GM13977 (cell line): ENCODE measurements at places on chromosomes 7 and 10.

DNA sequence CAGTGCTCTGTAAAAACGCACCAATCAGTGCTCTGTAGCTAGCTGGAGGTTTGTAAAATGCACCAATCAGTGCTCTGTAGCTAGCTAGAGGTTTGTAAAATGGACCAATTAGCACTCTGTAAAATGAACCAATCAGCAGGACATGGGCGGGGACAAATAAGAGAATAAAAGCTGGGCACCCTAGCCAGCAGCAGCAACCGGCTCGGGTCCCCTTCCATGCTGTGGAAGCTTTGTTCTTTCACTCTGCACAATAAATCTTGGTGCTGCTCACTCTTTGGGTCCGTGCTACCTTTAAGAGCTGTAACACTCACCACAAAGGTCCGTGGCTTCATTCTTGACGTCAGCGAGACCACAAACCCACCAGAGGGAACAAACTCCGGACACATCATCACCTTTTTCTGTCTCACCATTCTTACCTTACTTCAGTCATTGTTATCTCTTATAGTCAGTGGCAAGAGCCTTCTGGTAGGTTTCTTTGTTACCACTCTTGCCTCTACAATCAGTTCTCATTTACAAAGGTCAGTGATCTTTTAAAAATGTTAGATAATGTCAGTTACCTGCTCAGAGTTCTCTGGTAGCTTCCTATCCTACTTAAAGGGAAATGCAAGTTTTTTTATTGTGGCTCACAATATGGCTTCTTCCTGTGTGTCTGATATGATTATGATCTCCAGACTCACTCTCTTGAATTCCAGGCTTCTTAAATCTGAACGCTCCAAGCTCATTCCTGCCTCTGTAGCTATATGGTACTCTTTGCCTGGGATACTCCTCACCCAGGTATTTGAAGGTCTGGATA is 4.5 kb downstream of the STAM start:
- DNase-seq, result no peak

- peak; percentile 87 for DNase-seq
Measured at GRCh38 chr7:108455998-108456677, at the start of gene NRCAM. NRCAM (minus strand) TSS chr7:108456436; CDS start chr7:108240064, 216,372 bp downstream.

DNA sequence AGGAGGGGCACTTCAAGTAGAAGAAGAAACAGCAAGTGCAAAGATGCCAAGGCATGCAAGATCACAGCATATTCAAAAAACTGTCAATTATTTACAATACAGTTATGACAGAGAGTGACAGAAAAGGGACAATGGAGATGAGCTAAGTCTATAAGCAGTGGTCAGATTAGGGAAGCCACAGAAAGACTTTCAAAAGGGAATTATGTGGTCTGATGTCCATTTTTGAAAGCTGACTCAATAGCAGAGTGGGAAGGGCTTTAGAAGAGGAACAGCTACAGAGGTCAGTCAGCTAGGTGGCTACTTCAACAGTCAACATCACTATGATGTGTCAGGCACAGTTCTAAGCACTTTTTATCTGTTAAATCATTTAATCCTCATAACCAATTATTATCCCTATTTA is 45.2 kb upstream of the SPOCK2 start:
- peak; percentile 53 for DNase-seq

GRCh38 chr10:110279407-110279986 is 25.2 kb downstream of the SMNDC1 start:
- peak; percentile 37 for DNase-seq

GRCh38 chr7:95906851-95907250 is 134.5 kb downstream of the DYNC1I1 start:
- no peak for DNase-seq

DNA sequence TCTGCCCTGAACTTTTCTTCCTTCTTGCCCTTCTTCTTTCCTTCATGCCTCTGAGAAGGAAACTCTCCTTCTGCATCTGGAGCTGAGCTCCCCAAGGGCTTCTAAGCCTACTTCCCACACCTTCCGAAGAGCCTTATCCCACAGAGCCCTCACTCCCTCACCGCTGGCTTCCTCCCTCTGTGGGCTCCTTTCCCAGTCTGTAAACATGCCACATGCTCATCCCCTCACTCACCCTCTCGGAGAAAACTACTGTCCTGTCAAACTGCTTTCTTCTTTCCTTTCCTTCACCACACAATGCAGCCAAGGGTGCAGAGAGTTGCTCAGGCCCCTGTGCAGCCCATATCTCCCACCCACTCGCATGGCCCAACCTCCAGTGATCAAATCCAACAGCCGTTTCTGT is 18.1 kb downstream of the ANKRD16 start:
- DNase-seq, result no peak

- no peak for DNase-seq
Measured at GRCh38 chr7:17406738-17407137, 108.3 kb downstream of the AHR start.

DNA sequence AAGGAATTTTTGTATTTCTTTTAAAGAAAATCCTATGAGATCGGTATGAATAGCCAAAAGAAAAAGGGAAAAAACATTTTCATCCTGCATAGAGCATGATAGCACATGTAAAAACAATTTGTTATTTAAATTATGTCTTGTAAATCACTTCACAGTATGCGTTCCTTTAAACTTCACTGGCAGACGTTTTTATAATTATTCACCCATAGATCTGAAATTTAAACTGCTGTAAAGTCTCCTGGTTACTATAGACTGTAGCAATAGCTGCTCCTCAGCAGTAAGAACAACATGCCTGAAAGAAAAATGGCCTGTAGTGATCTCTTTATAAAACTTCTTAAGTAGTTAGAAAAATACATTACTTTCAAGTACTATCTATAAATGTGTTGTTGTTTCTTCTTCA is 26.5 kb downstream of the CAPZA2 start:
- no peak for DNase-seq

DNA sequence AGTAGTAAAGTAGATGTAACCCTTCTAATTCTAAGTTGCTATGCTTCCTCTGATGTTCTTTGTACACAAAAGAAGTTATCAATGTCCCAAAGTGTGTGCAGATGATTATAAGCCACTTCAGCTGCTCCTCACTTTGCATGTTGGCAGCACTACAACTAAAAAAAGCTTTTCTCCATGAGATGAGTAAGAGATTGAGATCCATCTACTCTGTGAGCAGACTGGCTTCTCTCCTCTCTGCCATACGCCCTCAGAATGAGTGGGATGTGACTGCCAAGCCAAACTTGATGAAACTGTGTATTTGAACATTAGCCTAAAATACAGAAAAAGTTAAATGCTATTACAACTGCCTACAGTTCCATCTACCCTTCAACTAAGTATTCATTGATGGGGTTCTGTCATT is 102.9 kb upstream of the ETV1 start:
- no peak for DNase-seq

DNA sequence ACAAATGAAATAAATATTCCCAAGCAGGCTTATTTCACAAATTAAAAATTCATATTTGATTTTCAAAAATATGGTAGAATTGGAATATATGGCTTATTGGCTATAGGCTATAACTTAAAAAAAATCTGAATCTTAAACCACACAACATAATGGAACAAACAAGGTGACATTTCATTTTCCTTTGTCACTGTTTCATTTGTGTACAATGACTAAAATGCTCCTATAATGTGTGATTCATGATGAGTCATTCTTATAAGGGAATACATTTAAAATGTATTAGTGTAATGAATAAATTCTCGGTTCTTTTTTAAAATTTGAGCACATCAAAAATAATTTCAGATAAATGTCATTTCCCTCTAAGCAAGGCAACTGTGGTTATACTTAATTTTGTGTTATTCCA is 148.0 kb upstream of the ANK3 start:
- no peak for DNase-seq

DNA sequence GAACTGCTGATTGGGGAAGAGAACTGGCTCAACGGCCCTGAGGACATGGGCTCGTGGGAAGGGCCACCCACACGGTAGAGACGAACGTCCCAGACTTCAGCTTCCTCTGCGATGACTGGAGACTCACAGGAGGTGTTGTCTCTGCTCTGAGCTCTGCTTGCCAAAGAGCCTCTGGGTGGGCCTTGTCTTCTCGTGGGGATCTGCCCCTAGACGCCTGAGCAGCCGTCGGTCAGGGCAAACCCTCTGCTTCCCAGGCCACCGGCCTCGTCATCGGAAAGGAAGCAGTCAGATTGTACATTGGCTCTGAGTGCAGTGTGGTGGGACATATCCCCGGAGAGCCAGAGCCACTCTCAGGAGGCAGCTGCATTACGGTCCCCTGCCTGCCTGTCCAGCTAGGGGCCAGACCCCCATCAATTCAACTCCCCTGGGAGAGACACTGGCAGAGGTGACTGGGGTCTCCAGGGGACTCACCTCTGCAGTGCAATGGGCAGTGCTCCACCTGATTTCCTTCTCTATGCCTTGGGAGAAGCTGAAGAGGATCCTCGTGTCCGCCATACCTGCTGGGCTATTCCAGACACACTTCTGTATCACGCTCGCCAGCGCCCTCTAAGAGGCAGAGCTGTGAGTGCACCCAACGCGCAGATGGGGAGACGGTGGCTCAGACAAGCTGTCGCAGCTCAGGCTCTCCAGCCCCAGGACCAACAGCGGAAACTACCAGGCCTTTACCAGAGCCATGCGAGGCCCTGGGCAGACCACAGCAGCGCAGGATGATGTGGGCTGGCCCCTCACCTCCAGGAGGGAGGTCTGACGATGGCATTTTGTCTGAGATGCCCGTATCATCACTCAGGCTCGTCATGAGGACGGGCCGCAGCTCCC is 227.4 kb downstream of the TCERG1L start:
- DNase-seq, result no peak

DNA sequence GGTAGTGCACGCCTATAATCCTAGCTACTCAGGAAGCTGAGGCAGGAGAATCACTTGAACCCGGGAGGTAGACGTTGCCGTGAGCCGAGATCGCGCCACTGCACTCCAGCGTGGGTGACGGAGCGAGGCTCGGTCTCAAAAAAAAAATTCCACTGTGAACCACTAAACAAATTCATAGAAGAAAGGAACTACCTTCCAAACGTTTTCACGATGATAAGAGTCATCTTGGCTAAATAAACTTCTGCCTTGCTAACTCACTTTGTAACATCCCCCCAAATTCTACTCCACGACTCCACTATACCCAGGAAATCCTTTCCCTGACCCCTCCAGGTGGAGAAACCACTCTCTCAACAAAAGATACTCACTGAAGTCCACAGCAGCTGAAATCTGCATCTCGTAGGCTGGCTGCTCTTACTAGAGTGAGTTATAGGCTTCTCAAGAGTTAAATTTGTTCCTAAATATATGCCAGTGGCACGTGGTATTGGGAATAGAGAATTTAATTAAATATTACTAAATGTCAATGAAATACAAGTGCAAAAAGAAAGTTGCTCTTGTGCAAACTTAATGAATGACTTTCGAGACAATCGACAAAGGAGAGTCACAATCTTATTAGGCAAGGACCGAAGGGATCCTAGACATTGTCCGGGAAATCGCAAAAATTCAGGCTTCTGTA is 1.6 kb upstream of the GTF2I start:
- no peak for DNase-seq

DNA sequence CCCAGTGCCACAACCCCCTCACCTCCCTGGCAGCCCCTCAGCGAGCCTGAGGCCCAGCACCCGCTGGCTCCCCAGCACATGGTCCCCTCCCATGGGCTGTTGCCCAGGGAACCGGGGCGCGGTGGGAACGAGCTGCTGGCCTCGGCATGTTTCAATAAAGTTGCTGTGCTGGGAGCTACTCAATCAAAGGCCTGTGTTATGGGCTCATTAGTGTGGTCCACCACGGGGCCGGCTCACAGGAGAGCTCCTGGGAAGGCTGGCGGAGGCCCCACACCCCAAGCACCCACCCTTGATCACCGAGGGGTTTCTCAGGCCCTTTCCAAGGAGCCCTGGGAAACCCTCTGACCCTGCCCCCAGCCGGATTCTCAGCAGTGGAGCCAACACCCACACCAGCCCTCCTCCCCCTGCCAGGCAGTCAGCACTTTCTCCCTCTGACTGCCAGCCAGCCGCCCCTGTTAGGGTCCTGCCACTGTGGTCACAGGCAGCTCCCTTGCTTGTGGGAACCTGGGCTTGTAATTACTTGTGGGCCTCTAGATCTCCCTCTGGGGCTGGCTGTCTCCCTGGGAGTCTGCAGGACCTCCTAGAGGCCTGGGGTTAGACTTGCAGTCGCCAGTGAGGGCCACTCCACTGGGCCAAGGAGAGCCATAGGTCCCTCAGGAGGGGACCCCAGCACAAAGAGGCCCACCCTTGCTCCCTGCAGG is 24.8 kb upstream of the TRIM8 start:
- no peak for DNase-seq

- no peak for DNase-seq
Measured at GRCh38 chr10:48885376-48885775, 54.3 kb downstream of the LRRC18 start.

GRCh38 chr10:68109331-68109730 is at the start of gene MYPN:
MYPN (plus strand) TSS chr10:68109488; CDS start chr10:68121439, 11,951 bp downstream.
- no peak for DNase-seq

DNA sequence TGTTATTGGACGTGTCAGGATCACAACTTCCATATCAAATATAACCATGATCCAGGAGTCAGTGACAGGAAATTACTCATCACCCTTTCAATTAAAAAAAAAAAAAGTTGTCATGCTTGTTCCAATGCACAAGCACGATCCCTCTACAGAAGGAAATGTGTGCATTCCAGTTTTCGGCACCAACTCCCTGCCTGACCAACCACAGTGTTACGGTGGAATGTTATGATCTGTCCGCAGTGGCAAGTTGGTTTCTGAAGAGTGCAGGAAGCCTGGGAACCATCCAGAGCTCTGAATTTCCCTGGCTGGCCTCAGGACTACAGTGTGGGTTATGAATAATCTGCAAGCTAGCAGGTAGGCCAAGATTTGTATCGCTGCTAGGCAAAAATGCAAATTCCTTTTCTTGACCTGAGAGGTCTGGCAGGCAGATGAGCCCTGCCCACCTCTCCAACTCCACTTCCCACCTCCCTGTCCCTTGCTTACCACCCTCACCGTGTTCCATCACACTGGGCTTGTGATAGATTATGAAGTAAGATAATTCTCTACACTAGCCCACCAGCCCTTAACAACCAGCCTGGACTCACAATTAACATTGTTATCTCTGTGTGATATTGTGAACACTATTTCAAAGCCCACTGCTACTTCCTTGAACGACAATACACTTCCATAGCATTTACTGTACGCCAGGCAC is 20.4 kb downstream of the FRMPD2 start:
- DNase-seq, result no peak

- DNase-seq, result no peak
Measured at GRCh38 chr10:93752761-93753160, 5.0 kb upstream of the LGI1 start.

GRCh38 chr10:20147684-20148083 is 331.5 kb downstream of the PLXDC2 start:
- no peak for DNase-seq

GRCh38 chr7:120052884-120053382 is 220.0 kb upstream of the KCND2 start:
- no peak for DNase-seq

- peak; percentile 80 for DNase-seq
Measured at GRCh38 chr10:131928248-131929095, 27.7 kb downstream of the PPP2R2D start.

- no peak for DNase-seq
Measured at GRCh38 chr7:6727663-6728062, 20.9 kb upstream of the ZNF12 start.
